Aorta (tissue), 5 donors: ENCODE measurements at places on chromosomes 6 and 20. TPM values are rescaled to one million over a fixed set of nuclear protein-coding genes. Genes with fewer than 3 reads are reported as not detected.

HUS1B gene
- total RNA-seq = 1.4 TPM

- no peak overlapping the region for H3K27ac ChIP-seq
- no peaks in the 10 kb centered on the region for H3K27me3 ChIP-seq
- H3K36me3 ChIP-seq = no peaks in the 10 kb centered on the region
- no peak overlapping the region for H3K4me3 ChIP-seq
- no peak for DNase-seq
- no peaks in the 10 kb centered on the region for H3K4me1 ChIP-seq
These were observed 90.7 kb downstream of the PLG start for GRCh38 chr6:160792708-160793107.

DNA sequence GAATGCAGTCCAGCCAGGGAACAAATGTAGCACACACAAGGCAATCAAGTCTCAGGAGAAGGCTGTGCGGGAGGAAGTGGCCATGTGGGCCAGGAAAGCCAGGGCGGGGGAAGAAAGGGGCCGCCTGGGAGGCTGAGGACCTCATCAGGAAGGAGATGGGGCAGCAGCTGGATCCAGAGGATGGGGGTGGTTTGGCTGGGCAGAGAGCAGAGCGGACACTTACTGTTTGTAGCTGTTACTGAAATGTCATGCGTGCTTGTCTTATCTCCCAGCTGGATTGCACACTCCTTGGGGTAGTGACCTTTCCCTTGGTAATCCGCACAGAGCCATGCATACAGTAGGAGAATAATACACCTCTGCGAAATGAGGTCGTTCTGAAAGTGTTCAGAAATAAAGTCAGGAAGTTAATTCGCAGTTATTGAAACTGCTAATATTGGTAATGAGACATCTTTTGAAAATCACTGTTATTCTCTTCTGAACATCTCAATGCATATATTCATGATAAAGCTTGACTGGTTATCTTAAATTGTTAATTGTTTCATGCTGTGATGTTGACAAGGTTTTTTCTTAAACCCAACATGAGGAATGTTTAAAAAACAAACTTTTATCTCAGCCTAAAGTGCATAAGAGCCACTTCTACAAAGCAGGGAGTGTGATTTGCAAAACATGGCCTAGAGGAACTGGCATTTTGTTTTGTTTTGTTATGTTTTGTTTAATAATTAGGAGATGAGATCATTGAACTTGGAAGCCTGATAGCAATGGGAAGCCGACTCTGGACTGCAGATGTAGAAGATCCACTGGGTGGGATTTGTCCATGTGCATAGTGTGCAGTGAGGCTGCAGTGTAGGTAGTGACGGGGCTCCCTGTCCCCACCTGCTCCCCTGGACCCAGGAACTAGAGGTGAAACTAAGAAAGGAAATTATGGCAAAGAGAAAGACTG lies 18.0 kb upstream of the MAP3K4 start:
- H3K27me3 ChIP-seq = no peaks in the 10 kb centered on the region
- no peak for DNase-seq
- H3K27ac ChIP-seq = no peak overlapping the region
- H3K4me3 ChIP-seq = no peak overlapping the region
- no peaks in the 10 kb centered on the region for H3K36me3 ChIP-seq

DNA sequence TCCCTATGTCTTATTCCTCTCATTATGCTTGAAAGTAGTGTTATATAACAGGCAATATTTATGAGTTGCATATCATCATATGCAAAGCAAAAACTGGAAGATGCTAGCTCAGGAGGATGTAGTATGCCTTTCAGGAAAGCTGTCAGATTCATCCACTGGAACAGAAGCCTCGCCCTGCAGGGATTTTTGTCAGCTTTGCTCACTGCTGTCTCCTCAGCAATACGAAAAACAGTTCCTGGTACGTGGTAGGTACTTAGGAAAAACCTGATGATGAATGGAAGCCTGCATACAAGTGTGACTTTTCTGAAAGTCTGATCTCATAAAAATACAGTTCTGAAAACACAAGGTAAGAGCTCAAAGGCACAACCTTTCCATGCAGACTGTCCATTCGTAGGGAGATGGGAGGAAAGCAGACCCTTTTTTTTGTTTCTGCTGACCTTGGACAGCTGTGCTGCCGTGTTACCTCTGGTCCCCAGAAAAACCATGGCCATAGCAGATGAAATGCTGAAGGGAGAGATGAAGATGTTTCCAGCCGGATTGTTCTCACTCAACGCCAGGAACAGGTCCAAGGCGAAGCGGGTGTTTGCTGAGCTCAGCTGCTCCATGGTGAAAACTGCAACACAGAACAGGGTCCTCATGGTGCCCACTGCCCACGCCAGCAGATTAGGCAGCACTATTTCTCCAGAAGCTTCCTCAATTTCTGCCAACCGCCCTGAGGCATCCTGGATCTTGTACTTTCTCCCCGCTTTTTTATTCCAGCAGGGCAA lies 1.5 kb downstream of the SERPINB1 start:
- peaks cover 3% of the 10 kb centered on the region for H3K4me1 ChIP-seq
- H3K36me3 ChIP-seq = peaks cover 2% of the 10 kb centered on the region
- no peaks in the 10 kb centered on the region for H3K27me3 ChIP-seq

PARD6B gene
- 1.2 TPM for total RNA-seq

HSPA12B gene
- 21.2 TPM for total RNA-seq

ID1 gene
- total RNA-seq = 396 TPM

- H3K4me1 ChIP-seq = peaks cover 6% of the 10 kb centered on the region
- no peak overlapping the region for H3K4me3 ChIP-seq
- DNase-seq = no peak
- no peaks in the 10 kb centered on the region for H3K36me3 ChIP-seq
These were observed 63.2 kb upstream of the BMP2 start for GRCh38 chr20:6704132-6704861.

TRERF1 gene
- total RNA-seq = 9.5 TPM

DNA sequence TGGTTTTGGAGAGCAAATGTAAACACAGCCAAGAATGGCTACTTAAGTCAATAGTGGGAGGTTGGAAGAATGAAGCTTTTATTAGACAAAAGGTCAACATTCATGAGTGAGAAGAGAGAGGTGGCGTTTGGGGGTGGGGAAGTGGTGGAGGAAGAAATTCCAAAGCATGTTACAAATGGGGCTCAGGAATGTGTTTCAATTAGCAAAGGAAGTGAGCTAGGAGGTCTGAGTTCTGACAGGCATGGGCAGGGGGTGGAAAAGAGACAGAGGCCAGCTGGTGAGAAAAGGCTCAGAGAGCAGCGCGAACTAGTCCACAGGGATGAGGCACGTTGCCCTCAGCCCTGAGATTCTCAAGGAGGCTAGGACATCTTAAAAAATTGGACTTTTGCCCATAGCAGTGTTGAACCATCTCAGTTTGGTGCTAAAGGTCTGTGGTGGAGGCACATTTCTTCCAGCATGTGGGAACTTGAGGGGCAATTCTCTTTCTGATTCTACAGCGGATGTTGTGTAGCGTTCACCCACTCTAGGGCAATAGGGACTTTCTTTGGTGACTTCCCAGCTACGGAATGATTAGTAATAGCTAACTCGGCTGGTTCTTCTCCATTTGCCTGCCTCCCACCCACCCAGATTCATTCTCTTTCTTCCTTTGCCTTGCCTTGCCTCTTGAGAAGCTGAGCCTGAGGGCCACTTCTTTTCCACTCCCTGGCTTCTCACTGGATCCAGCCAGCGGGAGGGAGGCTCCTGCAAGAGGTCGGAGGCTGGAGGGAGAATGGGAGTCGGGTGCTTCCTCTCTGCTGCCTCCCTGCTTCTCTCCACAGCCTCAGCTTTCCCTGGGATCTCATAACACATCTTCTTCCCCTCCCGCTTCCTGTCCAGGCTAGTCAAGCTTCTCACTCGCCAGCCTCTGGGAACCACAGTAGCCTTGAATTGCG lies 45.1 kb upstream of the NEDD9 start:
- no peaks in the 10 kb centered on the region for H3K36me3 ChIP-seq
- H3K4me1 ChIP-seq = peaks cover 2% of the 10 kb centered on the region
- H3K4me3 ChIP-seq = no peak overlapping the region
- DNase-seq = no peak
- no peaks in the 10 kb centered on the region for H3K27me3 ChIP-seq
- H3K27ac ChIP-seq = no peak overlapping the region

STMND1 gene
- total RNA-seq = not detected

PKIB gene
- total RNA-seq = 2.5 TPM

DNA sequence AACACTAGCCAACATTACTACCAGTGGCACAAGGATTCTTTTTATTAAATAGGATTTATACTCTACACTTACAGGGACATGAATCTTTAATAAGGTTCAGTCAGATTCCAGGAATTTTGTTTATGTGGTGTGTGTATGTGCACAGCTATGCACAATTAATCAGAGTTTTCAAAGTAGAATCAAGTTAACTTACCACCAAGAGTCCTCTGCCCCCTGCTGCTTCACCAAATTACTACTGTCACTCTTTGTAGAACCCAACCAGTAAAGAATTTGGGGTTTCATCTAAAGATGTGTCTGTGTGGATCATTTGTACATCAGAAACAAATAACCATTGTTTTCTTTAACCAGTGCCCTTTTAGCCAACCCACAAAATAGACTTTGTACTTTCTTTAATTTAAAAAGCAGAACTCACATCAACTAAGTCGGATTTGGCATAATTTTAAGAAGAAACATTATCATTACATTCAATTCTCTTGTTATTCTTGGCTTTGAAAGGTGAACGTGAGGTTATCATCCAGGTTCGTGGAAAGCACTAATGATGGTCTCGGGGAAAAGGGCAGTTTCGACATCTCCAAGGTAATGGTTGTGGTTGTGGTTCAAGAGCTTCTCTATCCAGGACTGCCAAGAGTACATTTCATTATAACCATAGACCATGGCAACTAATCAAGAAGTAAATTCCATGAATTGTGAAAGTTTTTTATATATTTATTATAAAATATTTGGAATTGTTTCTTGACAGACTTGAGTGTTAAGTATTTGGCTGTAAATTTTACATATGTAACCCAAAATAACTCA lies 514.3 kb upstream of the ID4 start:
- H3K36me3 ChIP-seq = no peaks in the 10 kb centered on the region
- no peaks in the 10 kb centered on the region for H3K27me3 ChIP-seq
- peaks cover 22% of the 10 kb centered on the region for H3K4me1 ChIP-seq
- no peak overlapping the region for H3K4me3 ChIP-seq

ADAM33 gene
- total RNA-seq = 96.8 TPM

- H3K27me3 ChIP-seq = no peaks in the 10 kb centered on the region
- no peaks in the 10 kb centered on the region for H3K36me3 ChIP-seq
- no peaks in the 10 kb centered on the region for H3K4me1 ChIP-seq
- H3K27ac ChIP-seq = no peak overlapping the region
These were observed 507 bp upstream of the CST4 start for GRCh38 chr20:23689399-23689690.

DNA sequence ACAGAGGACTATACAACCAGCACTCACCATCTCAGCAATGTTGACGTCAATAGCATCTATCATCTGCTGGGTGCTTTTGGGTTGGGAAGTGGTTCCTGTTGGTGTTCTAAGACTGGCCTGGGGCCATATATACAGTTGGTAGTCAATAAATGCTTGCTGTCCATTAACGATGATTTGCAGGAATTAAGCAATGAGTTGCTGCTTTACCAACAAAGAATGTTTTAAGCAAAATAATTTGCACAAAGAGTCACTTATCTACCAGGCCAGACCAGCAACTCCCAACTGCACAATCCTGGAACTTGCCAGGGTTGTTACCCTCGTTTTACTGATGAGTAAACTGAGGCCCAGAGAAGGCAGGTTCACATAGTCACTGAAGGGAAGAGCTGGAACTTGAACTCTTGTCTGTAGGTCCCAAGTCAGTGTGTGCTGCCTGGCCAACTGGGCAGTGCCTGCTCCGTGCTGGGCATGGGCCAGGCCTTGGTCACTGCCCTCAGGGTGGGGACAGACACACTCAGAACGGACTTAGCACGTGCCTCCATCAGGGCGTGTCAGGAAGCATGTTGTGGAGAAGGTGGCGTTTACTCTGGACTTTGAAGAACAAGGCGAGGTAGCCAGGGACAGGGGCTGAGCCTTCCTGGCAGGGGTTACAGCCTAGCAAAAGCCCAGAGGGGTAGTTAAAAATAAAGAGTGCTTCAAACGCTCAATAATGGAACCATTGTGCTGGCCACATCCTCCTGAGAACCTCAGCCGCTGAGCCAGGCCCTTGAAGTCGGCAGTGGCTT lies 2.5 kb upstream of the SRC start:
- peak; percentile 74 for DNase-seq
- H3K4me3 ChIP-seq = no peak overlapping the region
- H3K4me1 ChIP-seq = no peaks in the 10 kb centered on the region
- H3K27me3 ChIP-seq = no peaks in the 10 kb centered on the region
- H3K36me3 ChIP-seq = no peaks in the 10 kb centered on the region
- no peak overlapping the region for H3K27ac ChIP-seq

- H3K4me1 ChIP-seq = no peaks in the 10 kb centered on the region
- H3K36me3 ChIP-seq = peaks cover 5% of the 10 kb centered on the region
- H3K4me3 ChIP-seq = no peak overlapping the region
- no peak overlapping the region for H3K27ac ChIP-seq
These were observed 13.0 kb downstream of the TENT5A start for GRCh38 chr6:81739230-81740195.

DNA sequence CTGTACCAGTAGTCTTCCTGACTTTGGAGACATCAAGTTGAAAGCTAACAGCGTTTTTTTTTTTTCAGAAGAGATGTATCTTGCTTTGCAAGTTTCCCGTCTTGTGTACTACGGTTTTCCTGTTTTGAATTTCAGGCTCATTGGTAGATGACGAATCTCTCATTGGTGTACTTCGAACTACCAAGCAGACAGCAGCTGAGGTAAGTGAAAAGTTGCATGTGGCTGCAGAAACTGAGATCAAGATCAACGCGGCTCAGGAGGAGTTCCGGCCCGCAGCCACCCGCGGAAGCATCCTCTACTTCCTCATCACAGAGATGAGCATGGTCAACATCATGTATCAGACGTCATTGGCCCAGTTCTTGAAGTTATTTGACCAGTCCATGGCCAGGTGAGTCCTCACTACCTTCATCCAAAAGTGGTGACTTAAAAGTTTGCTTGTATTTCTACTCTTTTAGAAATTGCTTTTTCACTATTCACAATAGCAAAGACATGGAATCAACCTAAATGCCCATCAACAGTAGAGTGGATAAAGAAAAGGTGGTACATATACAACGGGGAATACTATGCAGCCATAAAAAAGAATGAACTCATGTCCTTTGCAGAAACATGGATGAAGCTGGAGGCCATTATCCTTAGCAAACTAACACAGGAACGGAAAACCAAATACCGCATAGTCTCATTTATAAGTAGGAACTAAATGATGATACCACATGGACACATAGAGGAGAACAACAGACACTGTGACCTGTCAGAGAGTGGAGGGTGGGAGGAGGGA lies 110.6 kb upstream of the GLP1R start:
- no peak overlapping the region for H3K4me3 ChIP-seq
- DNase-seq = no peak
- peaks cover 2% of the 10 kb centered on the region for H3K27me3 ChIP-seq
- H3K27ac ChIP-seq = no peak overlapping the region
- H3K4me1 ChIP-seq = no peaks in the 10 kb centered on the region
- H3K36me3 ChIP-seq = no peaks in the 10 kb centered on the region

LY6G6D gene
- total RNA-seq = not detected
